ENCODE measurements at places on chromosomes 6 and 20.

GRCh38 chr6:79810185-79810705 is 137.1 kb downstream of the ELOVL4 start:
- no peak for DNase-seq

- no peak for DNase-seq
These were observed 180.5 kb downstream of the ISM1 start for GRCh38 chr20:13401596-13401995.

DNA sequence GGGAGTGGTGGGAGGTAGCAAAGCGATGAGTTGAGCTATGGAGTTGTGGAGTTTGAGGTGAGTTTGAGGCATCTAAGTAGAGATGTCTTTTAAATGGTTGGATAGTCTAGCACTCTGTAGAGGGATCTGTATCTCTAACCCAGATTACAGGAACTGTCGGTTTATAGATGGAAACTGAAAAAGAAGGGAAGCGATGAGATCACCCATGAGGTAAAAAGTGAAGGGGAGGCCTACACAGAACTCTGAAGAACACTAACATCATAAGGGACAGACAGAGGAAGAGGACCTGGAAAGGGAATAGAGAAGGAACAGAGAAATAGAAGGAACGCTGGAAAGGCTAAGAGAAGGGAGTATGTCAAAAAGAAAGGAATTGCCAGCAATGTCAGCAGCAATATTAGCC is 2.5 kb downstream of the HINT3 start:
- no peak for DNase-seq

GRCh38 chr6:44618371-44618770 is 230.9 kb downstream of the CDC5L start:
- DNase-seq, result no peak

DNA sequence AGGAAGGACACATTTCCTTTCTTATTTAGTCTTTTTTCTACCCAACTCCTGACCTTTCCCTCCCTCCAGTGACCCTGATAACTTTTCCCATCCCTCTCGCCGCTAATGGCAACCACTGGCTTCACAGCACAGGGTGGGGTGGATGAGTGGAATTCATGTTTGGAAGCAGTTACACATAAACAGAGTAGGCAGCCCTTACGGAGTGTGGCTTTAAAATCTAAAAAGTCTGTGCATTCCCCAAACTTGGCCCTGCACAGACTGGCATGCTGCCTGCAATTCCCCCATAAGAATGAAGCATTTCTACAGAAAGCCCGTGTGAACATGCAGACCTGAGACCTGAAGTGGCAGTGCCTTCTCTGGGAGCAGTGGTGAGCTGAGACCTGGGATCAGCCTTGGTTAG is 275.9 kb upstream of the PRND start:
- no peak for DNase-seq

DNA sequence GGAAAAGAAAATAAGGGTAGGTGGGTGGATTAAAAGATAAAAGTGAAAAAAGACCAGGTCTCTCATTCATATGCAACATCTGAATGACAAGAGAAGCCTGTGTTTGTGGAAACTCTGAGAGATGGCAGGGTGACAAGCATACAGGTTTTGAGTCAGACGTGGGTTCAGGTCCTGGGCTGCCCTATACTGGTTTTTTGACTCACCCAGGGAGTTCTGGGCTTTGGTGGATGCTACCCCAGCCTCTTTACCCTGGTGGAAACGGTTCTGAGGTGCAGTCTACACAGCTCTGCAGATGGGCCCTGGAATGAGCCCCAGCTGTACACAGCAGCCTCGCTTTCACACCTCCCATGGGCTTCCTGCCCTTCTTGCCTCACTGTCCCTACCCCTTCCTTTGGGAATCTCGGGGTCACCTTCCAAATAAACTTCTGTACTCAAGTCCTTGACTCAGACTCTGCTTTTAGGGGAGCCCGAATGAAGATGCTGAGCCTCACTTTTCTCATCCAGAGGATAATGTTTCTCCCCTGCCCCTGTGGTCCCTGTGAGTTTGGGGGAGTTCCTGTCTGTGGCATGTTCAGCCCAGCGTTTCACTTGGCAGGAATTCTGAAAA is 77.7 kb upstream of the CLDN20 start:
- no peak for DNase-seq

DNA sequence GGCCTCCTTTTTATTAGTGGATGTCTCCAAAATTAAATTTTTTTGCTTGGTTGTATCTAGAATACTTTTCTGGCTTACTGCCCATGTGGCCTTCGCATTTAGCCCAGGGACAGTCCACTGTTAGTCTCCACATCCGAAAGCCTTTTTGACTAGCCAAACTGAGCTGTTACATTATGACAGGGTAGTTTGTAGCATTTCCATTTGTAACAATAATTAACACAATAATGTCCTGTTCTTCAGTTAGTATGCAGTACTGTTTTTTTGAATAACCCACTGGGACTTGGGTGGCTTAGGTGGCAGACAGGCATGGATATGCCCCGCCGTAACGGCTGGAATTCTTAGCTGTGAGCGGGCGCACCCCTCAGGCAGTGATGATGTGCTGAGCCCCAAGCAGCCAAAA is 12.7 kb upstream of the BTN3A2 start:
- DNase-seq, result no peak

DNA sequence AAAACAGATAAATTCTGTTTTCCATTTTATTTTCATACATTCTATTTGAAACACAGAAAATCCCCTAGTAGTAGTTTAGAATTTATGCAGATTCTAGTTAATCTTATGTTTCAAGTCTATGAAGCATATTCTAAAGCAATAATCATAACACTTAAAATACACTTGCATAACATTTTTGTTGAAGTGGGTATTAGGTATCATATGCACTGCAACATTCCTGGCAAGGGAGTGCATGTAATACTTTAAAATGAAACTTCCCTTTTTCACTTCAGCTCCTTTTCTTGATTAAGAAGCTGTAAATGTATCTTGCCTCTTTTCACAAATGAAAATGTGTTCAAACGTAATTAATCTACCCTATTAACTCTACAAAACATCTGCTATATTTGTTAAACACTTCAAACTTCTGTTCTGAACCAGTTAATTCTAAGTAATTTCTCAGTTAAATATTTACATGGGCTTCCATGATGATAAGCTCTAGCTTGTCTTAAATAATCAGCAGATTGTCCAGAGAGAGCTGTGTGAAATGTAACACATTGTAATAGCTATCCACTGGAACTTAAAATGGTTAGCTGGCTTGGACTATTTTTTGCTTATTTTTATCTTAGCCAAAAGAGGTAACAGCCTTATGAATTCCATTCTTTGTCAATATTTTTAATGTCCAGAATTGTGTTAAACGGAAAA is 192.8 kb downstream of the COL19A1 start:
- DNase-seq, result no peak

DNA sequence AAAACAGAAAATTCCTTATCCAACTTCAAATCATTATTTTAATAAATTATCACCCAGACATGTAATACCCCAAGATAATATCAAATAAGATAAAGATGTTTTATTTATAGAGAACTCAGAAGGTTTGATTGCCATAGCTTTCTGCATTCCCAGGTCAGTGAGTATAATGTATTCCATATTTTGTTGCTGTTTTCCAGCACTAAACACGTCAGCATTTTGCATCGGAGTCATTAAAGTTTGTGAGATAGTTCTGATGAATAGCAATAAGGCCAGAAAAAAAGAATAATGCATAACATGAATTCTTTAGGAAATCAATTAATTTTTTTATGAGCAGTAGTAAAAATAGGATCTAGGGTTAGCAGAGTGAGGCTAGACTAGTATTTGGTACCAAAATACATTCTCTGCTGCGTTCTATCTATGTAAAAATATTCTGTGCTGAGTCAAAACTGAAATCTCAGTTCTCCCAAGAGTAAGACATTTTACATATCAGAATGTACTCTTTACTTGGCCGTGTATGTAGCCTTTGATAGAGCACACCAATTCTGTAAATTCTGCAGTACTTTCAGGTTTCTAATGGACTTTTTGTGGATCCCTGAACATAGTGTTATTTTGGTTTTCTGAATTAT is 269.9 kb upstream of the AGPAT4 start:
- DNase-seq, result no peak

GRCh38 chr6:84492241-84493165 is 265.1 kb upstream of the CEP162 start:
- DNase-seq, result no peak

- DNase-seq, result no peak
These were observed 162.8 kb downstream of the SYNE1 start for GRCh38 chr6:152474354-152474753.

- no peak for DNase-seq
These were observed 18.8 kb downstream of the PLCB4 start for GRCh38 chr20:9087531-9088217.

GRCh38 chr6:106913111-106913510 is 61.4 kb downstream of the CD24 start:
- no peak for DNase-seq

DNA sequence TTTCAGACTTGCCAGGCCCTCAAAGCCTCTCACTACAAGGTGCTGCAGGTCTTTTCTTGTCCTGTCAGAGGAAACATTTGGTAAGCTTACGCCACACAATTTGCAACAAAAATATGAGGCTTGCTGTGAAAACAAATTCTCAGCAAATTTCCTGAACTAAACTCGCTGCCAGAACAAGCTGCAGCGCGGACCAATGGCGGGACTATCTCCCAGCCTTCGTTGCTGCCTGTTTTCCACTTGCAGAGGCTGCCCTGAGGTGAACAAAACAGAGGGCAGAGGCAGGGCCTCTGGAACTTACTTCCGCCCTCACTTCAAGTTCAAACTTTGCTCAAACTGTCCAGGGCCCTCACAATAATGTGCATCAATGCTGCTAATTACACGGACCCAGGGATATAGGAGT is 12.4 kb downstream of the UQCC2 start:
- no peak for DNase-seq

DNA sequence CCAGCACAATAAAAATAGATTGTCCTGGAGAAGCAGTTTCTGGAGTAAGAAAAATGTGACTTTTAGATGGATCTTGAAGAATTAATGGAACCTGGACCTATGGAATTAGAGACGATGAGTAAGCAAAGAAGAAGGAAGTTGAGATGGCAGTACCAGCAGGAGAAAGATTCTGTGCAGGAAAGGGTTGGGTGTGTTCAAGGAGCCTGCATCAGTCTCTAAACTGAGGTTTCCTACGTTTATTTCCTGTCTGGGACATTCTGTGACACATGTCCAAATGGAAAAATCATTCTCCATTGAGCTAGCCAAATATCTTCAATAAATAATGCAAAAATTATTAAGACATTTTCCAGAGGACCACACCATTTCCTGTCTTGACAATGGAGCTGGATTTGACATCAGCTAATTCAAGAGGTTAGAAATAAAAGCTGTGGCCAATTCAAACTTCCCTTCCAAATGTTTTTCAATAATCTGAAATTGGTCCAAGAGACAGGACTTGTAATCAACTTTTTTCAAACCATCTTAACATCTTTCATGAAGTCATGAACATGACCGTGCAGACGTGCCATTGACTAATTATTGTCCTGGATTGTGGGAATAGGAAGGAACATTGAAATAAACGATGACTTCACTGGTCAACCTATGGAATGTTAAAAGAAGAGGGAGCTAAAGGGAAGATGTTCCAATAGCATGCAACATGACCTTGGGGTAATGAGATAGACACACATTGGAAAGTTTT is 198.3 kb downstream of the ZNF217 start:
- no peak for DNase-seq

GRCh38 chr20:14562981-14563380 is 225.6 kb upstream of the FLRT3 start:
- DNase-seq, result no peak

DNA sequence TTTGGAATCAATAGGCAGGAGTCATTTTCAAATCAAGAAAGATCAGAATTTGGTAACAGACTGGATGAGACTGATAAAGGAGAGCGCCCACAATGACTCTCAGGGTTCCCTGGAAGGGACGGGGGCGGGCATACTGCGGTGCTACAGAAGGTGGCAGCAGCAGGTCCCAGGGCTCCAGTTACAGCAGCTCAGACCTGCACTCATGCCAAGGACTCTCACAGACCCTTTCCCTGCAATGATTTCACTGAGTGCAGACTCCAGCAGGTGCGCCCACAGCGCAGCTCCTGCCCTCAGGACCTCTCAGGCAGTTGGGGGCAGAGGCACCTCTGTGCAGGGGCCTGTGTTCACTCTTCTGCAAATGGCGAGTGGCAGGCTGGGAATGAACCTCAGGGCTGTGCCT is 359.8 kb downstream of the ZFAND3 start:
- no peak for DNase-seq

GRCh38 chr6:134481966-134482365 is 164.1 kb upstream of the SGK1 start:
- DNase-seq, result no peak

- no peak for DNase-seq
These were observed 22.2 kb downstream of the PSMG4 start for GRCh38 chr6:3280866-3281465.

DNA sequence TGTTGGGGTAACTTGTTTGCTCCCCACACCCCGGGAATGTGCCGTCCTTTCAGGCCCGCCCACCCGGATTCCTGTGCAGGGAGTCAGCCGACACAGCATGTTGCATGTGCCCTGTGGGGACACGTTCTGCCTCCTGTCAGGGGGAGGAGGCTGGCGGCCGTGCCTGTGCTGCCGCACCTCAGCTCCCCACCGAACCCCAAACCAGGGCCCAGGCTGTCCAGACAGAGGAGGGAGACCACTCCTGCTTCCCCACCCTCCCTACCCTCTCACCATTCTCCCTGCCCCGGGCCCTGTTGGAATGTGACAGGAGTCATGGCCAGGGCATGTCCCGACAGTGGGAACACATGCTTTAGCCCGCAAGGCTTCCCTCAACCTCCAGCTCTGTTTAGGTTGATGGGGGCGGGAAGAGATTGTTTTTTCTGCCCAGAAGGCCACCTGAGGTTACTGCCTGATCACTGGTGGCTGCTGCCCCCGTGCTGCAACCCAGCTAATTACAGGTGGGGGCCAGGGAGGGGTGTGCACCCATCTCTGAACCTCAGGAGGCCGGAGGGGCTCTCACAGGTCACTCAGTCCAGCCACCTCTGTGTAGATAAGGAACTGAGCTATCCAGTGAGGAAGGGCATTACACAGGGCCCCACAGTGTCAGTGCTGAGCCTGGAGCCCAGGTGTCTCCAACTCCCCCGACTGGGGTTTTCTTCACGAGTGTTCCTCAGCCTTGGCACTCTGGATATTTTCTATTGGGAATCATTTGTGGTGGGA is 13.6 kb downstream of the LRRC73 start:
- DNase-seq, result no peak

GRCh38 chr6:87968435-87969278 is 79.0 kb upstream of the SPACA1 start:
- peak; percentile 3 for DNase-seq

DNA sequence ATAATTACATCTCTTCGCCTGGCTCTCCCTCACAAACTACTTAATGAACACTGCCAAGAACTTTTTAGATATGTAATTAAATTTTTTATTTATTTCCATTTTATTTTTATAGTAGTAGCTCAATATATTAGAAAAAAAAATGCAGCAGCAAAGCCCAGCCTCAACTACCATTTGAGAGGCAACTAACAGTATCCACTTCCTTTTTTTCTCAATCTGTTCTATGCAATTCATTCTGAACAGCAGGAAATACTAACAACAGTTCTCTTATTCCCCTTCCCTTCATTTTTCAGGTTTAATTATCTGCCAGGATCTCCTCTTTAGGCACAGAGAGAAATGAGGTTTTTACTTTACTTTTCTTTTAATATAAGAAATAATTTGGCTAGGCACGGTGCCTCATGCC is 112.7 kb downstream of the ZNF217 start:
- DNase-seq, result no peak

- no peak for DNase-seq
These were observed 873.0 kb downstream of the KIF16B start for GRCh38 chr20:15700147-15700765.

Measured in naive B cell (primary cell).